ENCODE measurements at places on chromosomes 1 and 21.

GRCh38 chr1:240199758-240200645 is 108.3 kb downstream of the FMN2 start:
- no peak for DNase-seq

GRCh38 chr21:45064618-45065399 is 9.6 kb upstream of the ADARB1 start:
- DNase-seq, result no peak

- DNase-seq, result no peak
These were observed 47.6 kb downstream of the GLIS1 start for GRCh38 chr1:53691326-53691725.

GRCh38 chr1:229368347-229368746 is 25.5 kb upstream of the CCSAP start:
- no peak for DNase-seq

DNA sequence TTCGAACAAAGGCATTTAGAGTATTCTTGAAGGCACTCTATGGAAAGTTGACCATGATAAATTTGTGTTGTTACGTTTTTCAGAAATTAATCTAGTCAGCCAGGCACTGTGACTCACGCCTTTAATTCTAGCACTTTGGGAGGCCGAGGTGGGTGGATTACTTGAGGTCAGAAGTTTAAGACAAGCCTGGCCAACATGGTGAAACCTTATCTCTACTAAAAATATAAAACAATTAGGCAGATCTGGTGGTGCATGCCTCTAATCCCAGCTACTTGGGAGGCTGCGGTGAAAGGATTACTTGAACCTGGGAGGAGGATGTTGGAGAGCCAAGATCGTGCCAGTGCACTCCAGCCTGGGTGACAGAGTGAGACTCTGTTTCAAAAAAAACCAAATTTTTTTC is 130.6 kb upstream of the BRINP3 start:
- DNase-seq, result no peak

- no peak for DNase-seq
These were observed 95.6 kb downstream of the RERE start for GRCh38 chr1:8721679-8722324.

DNA sequence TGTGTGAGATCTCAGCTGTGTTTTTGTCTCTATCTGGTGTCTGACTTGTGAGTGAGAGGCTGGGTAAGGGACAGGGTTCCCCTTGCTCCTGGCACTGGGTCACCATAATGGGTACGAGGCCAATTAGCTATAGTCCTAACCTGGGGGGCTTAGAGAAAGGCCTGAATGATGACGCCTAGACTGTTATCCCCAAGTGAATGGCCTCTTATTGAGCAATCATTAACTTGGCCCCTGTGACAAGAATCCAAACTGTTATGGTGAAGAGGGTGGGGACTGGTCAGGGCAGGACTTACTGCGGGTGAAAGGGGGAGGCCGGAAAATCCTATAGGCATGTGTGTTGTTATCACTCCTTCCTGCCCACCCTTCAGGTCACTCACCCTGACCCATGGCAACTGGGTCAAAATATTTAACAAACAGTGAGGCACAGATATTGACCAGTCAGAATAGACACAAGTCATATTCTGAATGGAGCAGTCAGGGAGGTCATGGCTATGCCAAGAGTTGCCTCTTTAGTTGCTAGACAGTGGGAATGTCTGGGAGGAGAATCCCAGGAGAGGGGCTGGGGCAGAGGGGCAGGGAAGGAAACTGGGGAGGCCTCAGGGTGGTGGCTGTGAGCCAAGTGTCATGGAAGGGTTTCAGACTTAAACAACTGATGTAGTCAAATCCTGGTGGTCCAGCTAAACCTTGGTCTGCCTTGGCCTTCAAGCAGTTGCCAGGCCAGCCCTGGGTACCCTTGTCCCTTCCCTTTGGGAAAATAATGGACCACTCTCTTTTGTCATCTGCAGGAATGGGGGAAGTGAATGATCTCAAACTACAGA is 3.2 kb downstream of the NR0B2 start:
- DNase-seq, result no peak

DNA sequence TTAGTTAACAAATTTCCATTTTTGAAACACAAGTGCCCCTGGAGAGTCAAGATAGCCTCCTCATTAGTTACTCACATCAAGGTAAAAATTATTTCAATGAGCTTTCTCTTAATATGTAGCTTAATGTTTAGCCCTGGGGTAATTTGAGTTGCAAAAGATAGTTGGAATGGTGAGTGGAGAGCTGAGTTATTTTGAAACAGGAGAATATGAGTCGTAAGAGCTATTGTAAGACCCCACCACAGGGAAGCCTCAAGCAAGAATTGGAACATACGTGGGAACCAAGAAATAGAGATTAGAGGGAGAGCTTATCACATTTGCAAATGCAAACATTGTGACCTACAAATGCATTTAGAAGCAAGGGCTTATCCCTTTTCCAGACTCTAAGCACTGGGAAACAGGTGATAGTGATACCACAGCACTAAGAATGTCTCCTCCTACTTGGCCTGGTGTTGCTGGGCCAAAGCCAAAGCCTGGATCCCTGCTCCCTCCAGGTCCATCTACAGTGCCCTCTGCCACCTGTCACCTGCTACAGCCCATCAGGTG is 635.1 kb downstream of the PTPRC start:
- DNase-seq, result peak; percentile 58

DNA sequence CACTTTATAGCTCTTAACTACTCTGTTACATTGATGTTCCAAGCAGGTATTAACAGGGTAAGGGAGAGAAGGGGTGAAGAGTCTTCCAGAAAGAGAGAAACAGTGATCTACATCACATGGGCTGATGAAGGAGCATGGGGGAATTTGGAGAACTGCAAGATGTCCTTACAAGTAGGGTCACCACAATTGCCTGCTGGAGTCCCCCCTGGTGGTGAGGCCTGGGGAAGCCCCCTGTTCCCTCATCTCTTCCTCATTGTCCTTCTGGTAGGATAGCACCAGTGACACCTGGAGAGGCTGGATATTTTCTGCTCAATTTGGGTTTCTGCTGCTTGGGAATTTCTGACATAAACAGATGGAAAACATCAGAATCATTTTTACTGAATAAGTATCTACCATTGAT is 126.6 kb downstream of the RUNX1 start:
- no peak for DNase-seq

GRCh38 chr1:226638608-226639007 is 90.0 kb downstream of the STUM start:
- no peak for DNase-seq

- DNase-seq, result no peak
These were observed 314.2 kb upstream of the POU3F1 start for GRCh38 chr1:38360807-38361206.

DNA sequence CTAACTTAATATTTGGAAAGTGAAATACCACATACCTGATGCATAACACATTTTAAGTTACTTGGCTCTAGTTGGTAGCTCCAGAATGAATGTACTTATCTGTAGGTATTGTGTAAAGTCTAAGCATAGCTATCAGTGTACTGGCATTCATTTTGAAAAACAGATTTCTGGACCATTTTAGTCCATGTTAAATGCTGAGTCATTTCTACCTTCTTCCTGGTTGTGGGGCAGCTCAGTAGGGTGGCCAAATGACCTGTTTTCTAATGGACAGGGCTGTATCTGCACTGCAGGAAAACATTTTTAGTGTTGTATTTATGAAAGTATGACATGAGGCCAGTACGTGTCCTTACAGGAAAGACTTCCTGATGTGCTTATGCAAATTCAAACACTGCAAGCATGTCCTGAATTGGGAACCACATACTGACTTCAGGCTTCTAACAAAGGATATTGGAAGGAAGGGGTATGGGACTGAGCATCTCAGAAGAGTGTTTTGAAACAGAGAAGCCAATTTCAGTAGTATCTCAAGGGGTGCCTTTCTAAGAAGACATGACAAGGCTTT is 300.3 kb upstream of the B3GALT2 start:
- peak; percentile 9 for DNase-seq

DNA sequence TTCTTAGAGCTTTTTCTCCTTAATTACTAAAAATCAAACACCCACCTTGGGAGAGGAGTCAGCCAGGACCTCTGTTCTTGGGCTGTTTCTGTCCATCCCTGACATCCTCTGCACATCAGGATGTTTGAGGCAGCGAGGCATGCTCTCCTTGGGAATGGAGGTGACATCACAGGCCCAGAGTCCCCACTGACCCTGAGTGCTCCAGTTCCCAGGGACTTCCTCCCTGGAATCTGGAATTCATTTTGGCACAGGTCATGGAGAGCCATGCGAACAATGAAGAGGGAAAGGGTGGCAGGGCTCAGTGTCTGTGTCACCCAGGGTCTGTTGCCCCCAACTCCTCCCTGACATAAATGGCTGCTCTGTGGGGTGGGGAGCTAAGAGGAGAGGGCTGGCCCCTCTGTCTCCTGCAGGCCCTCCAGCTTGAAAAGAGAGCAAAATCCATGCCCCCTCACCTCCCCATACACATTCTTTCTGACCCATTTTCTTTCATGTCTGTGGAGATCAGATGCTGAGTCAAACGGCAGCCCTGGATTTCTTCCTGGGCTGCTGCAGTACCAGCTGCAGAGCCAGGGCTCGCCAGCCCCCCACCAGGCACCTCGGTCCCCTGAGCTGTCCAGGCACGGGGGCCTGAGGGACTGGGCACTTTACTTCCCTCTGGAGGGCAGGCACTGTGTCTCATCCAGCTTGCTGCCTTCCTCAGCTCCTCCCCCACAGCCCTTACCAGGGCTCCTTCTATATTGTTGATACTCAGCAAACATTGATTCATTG is 102.0 kb downstream of the NMNAT2 start:
- DNase-seq, result no peak

GRCh38 chr1:231938711-231939110 is 312.1 kb downstream of the DISC1 start:
- peak; percentile 43 for DNase-seq

DNA sequence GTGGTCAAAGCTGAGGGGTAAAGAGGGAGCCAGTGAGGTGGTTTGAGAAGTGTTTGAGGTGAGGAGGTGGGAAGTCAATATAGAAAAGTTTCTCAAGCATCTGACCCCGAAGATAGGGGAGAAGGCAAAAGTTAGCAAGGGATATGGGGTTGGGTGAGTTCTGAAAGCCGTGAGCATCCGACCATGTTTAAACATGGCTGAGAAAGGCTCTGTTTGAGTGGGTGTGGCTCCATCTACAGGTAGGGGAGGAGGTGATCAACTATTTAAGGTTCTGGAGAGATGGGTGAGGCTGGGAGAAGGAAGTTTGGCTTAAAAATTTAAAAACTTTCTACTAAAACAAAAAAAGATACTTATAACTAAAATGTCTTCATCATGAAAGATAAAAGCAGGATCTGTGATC is 273.8 kb downstream of the KCNJ6 start:
- DNase-seq, result peak; percentile 54

DNA sequence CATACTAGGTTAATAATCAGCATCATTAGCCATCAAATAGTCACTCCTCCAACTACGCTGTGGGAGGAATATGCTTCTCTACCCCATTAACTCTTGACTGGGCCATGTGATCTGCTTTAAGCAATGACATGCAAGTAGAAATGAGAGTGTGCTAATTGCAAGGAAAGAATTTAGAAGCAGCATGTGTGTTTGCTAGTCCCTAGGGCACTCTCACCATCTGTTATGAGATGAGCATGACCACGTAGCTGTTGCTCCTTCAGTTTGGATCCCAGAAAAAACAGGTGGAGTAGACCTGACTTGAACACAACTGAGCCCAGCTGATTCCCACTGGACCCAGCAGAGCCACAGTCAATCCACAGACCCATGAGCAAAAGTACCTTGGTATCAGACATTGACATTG is 19.7 kb upstream of the RGS7 start:
- no peak for DNase-seq

DNA sequence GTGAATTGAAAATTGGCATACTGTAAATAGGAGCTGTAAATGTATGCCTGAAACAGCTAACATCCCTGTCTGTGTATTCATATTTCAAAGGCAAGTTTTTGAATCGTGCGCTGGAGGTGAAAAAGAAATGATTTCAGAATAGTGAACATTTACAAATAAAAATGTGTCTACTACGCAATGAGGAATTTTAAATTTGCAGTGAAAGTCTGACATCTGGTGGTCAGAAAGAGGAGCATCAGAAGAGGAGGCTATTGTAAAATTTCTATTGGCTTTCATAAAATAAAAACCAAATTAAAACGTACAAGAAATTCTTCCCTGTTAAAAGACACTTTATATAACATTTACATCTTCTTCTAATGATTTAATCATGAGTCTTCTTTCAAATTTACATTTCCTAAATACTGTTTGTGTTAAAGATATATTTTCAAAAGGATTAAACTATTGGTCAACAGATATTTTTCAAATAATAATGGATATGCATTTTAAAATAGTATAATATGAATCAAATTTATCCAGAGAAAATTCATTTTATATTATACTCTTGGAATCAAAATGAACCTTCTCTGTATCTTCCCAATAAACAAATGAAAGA is 113.7 kb upstream of the RRP15 start:
- DNase-seq, result peak; percentile 68

DNA sequence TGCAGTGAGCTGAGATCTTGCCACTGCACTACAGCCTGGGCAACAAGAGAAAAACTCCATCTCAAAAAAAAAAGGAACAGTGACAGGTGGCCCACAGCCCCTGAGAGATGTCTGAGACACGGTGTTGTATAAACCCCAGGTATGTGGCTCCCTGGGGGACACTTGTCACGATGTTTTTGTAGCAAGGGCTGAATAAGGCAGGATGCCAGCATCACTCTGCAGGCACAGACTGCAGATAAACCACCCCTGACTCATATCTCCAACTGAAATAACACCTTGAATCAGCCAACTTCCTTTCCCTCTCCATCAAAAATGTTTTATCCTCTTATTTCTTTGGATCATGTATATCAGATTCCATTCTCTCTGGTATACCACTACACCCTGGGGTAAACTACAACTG is 52.5 kb downstream of the NMNAT2 start:
- no peak for DNase-seq

DNA sequence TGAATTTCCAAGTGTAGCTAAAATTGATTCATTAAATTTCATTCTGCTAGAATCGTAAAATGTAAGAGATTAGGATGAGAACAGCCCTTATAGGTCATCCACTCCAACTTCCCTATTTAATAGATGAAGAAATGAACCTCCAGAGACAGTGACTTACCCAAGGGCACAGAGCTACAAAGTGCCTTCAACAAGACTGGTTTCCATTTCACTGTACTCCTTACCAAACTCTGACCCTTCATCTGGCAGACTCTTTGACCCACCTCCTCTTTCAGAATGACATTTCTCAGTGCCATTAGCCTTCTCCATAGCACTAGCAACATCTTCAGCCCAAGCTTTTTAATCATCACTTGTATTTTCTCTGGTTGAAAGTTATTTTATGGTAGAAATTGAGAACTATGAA is 161.3 kb downstream of the NEK7 start:
- DNase-seq, result no peak

GRCh38 chr1:151133018-151133806 is 13.2 kb downstream of the SEMA6C start:
- no peak for DNase-seq

DNA sequence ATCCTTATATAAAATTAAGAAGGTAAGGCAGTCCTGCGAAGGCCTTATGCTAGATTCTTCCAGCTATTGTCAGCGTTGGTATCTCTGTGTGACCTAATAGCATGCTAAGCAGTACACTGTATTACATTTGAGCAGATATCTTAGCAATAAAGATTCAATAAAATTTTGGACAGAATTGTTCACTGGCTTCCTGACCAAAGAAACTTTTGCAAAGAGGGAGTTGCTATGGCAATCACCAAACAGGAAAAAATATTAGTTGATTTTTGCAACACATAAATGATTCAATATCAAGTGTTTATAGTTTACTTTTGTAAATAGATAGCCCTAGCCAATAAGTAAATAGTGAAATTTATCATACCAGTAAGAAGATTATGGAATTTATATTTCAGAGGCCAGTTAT is 31.0 kb upstream of the PLEKHO1 start:
- DNase-seq, result no peak
